ENCODE measurements at places on chromosomes 11 and 22.
A peak's percentile ranks its signal among the peaks of the same experiment; 100 is the strongest.

DNA sequence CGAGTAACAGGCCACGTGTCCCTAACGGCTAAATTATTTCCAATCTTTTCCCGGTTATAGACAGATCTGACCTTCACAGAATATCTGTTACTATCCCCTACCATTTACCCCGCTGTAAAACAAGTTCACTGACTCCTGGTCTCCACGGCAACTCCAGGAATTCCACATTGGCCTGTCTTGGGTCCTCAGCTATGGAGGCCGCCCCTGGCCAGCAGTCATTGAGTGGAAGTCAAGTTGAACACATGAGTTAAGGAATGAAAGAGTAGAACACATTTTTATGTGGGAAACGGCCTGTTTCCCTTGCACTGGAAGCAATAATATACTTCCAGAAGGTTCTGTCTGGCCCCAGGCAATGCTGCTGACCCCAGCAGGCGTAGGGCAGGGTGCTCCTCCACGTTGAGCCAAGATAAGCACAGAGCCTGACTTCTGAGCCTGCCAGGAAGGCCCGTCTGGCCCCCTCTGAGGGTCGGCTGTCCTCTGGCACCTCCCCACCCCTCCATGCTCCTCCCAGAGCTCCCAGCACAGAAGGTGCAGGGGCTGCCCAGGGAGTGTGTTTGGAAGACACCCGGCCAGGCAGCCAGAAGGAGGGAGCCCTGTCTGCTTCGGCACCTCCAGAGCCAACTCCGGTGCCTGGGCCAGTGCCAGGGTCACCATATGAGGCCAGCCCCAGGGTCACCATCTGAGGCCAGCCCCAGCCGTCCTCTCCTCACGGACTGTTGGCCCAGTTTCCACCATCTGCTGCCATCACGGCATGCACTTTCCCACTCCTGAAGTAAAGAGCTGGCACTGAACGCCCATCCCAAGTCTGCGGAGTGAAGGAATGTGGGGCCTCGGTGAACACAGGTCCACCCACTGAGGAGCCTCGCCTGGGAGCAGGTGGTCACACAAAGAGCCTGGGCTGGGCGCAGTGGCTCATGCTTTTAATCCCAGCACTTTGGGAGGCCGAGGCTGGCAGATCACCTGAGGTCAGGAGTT lies 813.2 kb downstream of the BRD1 start:
- DNase-seq: no peak
- no peaks in the 10 kb centered on the region for H3K4me1 ChIP-seq
- H3K4me3 ChIP-seq: no peak overlapping the region
- H3K27ac ChIP-seq: no peak overlapping the region

DNA sequence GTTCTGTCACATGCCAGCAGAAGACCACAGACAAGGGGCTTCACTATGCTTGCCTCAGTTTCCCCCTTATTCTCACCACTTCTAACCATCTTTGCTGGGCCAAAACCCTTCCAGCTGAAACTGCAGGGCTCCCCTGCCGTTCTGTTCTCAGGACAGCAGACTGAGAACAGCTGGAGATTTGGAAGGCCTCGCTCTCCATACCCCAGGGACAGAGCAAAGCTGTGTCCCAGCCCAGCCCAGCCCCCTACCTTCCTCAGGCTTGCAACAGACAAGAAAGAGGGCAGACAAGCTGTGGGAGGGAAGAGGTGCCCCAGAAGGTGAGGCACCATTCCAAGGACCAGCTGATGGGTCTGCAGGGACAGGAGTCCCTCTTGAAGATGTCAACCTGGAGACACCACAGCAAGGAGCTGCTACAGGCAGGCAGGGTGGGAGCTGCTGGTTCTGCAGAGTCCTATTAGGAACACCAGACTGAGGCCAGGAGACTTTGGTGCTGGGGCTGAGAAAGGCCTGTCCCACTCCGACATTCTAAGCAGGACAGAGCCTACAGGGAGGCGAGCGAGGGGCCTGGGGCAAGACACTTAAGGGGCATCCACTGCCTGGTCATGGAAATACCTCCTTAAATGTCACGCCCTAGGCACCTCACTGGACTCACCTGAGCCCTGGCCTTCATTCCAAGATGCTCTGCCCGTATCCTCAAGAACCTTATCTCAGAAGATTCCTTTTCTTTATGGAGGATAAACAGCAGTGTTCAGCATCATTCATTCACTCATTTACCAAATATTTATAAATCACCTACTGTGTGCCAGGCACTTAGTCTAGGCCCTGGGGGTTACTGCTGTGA lies 6.9 kb downstream of the SCN2B start:
- H3K27ac ChIP-seq: no peak overlapping the region
- DNase-seq: peak; percentile 11
- H3K36me3 ChIP-seq: no peaks in the 10 kb centered on the region
- no peaks in the 10 kb centered on the region for H3K4me1 ChIP-seq
- no peak overlapping the region for H3K4me3 ChIP-seq

DNA sequence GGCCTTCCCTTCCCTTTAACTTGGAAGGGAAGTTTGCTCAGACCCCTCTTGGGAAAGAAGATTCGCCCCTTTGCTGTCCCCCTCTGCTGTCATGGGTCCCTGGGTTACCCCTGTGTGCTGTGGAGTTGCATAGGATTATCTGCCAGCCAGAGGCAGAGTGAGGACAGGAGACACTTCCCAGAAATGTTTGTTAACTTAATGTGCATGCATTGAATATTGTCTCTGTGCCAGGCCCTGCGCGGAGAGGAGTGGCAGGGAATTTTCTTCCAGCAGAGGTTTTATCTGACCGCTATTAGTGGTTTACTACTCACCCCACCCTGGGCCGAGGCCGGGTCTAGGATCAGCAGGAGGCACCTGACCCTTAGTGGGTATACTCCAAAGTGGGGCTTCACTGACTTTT lies 894.8 kb downstream of the TBC1D22A start:
- no peaks in the 10 kb centered on the region for H3K4me1 ChIP-seq
- H3K27ac ChIP-seq: no peak overlapping the region
- no peak for DNase-seq
- H3K27me3 ChIP-seq: no peaks in the 10 kb centered on the region

- no peaks in the 10 kb centered on the region for H3K27me3 ChIP-seq
- H3K4me1 ChIP-seq: no peaks in the 10 kb centered on the region
- H3K27ac ChIP-seq: no peak overlapping the region
- no peak overlapping the region for H3K4me3 ChIP-seq
- DNase-seq: no peak
- H3K36me3 ChIP-seq: no peaks in the 10 kb centered on the region
Measured at GRCh38 chr11:75303544-75304224, 47.8 kb downstream of the ARRB1 start.

DNA sequence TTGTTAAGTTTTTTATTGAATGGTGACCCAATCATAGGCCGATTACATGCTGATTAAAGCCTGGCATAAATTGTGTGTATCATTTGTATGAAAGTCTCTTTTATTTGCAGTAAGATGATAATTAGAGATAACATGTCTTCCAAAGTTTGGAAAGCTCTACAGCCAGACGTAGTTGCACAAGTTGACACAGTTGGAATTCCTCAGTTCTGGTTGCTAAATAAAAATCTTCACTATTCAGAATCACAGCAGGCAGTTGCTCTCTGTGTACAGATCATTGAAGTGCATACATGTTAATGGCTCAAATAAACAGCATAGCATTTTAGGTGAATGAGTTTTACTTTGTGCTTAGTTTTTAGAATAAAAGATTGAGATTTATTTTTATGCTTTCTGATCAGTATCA lies 69.5 kb downstream of the ARHGAP42 start:
- H3K4me1 ChIP-seq: peaks cover 13% of the 10 kb centered on the region
- no peaks in the 10 kb centered on the region for H3K27me3 ChIP-seq
- no peak for DNase-seq
- no peaks in the 10 kb centered on the region for H3K36me3 ChIP-seq
- no peak overlapping the region for H3K27ac ChIP-seq

DNA sequence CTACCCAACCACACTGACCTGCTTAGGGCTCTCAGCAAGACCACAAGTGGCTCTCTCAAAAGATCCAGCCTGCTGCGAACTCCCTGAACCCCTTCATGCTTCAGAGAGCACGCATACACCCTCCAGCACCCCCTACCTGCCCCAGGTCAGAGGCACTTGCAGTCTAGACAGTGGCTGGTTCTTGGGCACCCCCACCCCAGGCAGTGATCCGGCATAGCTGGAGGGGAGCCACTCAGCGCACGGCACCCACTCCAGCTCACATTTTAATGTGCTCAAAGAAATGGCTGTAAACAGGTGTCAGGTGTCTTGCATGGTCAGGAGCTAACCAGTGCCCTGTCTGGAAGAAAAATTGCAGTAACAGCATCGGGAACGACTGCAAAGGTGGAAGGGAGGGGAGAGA lies 140.8 kb downstream of the PKNOX2 start:
- H3K4me3 ChIP-seq: no peak overlapping the region
- H3K27me3 ChIP-seq: no peaks in the 10 kb centered on the region
- no peaks in the 10 kb centered on the region for H3K36me3 ChIP-seq
- peaks cover 7% of the 10 kb centered on the region for H3K4me1 ChIP-seq

All from trophoblast cell (in vitro differentiated cells and primary cell).